DMS153 (cell line): ENCODE measurements at places on chromosomes 2 and 18.

GRCh38 chr18:33201509-33201926, 239.0 kb downstream of the CCDC178 start:
- no peak for DNase-seq

DNA sequence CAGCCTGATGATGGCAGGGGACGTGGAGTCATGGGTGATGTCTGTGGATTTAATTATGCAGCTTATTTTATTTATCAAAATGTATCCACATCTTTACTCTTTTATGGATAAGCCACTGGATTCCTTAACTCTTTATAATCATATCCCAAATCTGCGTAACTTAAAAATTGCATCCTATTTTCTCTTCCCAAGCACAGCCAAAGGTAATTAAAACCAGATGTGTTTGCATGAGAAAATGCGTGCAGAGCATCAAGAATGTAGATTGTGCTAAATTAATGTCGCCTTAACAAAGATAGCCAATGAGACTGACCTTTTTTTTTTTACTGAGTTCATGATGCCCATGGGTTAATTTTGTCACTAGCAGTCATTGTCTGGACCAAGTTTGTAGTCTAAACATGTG, 10.0 kb downstream of the SH3RF3 start:
- no peak for DNase-seq

DNA sequence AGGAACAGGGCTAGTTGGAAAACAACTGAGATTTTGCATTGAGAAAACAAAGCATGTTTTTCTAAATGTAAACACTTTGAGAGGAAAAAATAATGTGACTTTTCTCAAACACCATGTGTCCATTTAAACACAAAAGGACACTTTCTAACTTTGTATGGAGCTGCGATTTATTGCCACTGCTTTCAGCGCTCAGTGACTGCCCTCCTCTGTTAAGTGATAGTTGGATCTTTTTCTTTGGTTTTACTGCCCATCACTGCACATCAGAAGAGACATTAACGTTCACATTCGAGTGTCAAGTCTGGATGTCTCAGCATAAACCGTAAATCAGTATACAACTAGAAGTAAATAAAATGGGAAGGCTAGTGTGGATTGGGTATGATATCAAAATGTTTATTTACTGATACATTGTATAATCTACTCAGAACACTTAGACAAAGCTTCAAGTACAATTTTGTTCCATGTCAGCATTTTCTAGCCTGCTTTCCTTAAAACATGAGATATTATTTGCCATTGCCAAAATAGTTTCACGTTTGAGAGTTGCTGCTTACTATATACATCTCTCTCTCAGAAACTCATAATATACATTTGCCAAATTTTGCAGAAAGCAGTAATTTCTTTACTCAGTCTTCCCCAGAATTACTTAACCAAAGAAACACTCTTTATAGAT, 237.6 kb downstream of the IKZF2 start:
- DNase-seq = no peak

DNA sequence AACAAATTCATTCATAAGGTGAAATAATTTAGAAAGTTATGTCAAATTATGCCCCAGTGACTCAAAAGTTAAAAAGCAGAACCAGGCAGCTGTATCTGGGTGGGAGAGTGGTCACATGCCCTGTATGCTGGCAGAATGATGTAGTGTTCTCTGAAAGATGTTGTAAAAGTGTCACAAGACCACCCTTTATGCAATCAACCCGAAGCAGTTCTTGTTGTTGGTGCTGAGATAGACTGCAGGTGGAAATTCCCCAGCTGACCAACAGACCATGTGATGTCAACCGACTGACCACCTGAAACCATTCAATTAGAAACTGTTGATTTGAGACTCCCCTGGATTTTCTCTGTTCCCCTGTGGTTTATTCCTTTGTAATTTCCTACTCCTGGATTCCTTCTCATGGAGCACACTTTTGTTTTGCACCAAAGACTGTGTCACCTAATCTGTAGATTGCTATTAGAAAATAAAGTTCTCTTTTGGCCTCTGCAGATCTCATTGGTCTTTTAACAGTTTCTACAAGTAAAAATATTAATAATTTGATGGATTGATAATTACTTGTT, 1341.3 kb upstream of the LRRTM1 start:
- no peak for DNase-seq

GRCh38 chr18:13401404-13401803, 182.8 kb downstream of the LDLRAD4 start:
- DNase-seq = no peak

- no peak for DNase-seq
Measured at GRCh38 chr2:133685636-133686215, 117.5 kb upstream of the NCKAP5 start.

- DNase-seq = no peak
Measured at GRCh38 chr2:64205415-64205814, 61.2 kb upstream of the PELI1 start.

DNA sequence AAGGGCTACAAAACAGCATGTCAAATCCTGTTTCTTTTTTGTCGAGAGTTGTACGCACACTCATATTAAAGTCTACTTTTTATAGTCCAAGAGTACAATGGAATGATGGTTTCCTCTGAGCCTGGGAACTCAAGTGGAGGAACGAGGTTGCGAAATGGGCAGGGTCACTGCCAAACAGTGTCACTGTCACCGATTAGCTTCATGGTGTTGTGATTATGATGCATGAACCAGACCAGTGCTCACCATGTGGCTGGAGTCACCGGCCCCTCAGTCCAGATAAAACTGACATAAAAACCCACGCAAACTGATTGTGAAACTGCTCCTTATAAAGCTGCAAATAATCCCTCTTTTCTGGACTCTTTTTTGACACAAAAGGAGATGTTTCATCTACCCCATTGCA, 122.0 kb downstream of the COPS8 start:
- no peak for DNase-seq

DNA sequence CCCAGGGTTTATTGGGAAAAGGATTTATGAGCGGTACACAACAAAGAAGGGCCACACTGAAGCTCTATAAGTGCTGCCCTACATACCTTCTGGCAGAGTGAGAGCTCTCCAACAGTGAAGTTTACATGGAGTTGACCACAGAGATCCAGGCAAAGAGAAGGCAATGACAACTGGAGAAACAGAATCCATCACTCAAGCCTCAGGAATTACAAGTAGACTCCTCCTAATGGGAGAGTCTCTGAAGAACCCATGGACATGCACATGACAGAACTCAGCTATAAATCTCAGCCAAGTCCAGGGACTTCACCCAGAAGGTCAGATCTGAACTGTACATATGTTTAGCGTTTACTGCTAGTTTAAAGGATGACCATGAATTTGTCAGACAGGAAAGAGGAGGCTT, 164.7 kb downstream of the DNAH7 start:
- no peak for DNase-seq

GRCh38 chr2:20122864-20123263, 71.4 kb upstream of the LAPTM4A start:
- no peak for DNase-seq

- no peak for DNase-seq
Measured at GRCh38 chr2:194610297-194610696, 1046.7 kb upstream of the SLC39A10 start.

DNA sequence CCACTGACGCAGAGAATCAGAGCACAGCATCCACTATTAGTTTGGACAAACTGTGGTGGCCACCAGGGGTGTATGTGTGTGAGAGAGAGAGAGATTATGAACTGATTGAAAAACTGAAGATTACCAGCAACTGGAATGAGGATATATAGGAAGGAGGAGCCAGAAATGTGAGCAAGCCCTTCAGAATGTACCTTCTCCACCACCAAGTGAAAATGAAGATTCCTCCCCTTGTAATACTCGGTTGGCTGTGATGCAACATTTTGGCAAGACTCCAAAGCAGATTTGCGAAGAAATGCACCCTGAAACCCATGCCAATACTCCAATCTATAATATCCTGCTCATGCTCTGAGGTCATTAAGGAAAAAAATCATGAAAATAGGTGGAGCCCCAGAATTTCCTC, 121.2 kb upstream of the SLC35G4 start:
- no peak for DNase-seq

DNA sequence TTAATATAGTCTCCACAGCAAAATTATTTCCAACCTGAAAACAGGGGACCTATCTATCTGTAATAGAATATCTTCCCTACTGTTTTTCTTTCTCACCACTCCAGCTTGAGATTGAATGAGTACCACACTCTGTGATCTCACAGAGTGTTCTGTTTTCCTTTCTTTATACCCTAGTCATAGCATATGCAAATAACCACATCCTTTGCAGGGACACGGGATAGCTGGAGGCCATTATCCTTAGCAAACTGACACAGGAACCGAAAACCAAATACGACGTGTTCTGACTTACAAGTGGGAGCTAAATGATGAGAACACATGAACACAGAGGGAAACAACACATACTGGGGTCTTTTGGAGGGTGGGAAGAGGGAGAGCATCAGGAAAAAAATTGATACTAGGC, 224.7 kb downstream of the SLC8A1 start:
- DNase-seq = no peak

DNA sequence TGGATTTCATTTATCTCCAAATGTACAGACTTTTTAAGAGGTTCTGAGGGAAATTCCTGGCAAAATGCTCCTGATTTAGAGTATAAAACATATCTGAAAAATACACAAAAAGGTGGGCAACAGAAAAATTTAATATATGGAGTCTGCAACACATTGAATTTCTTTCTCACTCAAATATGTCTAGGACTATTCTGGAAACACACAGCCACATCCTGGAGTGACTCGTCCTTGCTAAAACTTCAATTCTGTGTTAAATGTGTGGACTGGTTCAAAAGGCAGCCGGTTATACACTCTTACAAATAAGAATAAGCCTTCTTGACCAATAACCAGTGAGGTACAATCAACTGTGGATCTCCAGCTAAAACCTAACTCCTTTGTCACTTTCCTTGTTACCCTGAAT, 44.1 kb upstream of the RND3 start:
- DNase-seq = no peak

DNA sequence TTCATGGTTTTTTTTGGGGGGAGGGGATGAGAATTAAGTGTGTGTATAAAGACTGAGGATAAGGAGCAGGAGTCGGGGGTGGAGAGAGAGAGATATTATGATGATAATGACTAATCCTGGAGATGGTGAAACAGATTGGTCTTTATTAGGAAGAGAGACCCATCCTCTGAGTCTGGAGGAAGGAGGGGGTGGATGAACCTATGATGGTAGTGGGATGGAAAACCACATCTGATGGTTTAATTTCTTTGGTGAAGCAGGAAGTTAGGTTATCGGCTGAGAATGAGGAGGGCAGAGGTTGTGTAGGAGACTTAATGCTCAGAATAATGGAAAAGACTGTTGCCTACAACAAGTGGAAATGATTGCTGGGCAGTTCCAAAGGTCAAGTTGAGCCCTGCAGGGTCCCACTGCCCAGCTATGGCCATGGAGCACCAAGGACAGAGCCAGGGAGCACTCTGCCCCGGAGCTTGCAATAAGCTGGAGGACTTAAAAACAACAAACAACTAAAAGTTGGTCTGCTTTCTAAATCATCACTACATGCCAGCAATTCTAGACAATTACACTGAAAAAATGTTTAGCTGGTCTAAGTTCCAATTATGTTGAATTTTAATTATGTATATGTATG, 7.9 kb downstream of the SLC16A14 start:
- DNase-seq = no peak

GRCh38 chr2:188969236-188969635, 4.9 kb upstream of the COL3A1 start:
- DNase-seq = no peak

DNA sequence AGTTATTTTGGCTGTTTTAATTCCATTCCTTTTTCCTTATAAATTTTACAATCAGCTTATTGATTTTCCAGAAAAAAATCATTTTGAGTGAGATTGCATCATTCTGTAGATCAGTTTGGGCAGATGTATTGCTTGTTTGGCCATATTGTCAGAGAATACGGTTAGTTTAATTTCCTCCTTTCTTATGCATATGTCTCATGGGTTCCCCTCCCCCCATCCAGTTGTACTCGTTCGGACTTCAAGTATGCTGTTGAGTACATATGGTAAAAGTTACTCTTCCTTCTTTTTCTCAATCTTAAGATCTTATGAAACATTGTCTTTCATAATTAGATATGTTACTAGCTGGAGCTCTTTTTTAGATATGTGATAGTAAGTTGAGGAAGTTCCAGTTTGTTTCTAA, 131.2 kb upstream of the TTC27 start:
- DNase-seq = no peak

DNA sequence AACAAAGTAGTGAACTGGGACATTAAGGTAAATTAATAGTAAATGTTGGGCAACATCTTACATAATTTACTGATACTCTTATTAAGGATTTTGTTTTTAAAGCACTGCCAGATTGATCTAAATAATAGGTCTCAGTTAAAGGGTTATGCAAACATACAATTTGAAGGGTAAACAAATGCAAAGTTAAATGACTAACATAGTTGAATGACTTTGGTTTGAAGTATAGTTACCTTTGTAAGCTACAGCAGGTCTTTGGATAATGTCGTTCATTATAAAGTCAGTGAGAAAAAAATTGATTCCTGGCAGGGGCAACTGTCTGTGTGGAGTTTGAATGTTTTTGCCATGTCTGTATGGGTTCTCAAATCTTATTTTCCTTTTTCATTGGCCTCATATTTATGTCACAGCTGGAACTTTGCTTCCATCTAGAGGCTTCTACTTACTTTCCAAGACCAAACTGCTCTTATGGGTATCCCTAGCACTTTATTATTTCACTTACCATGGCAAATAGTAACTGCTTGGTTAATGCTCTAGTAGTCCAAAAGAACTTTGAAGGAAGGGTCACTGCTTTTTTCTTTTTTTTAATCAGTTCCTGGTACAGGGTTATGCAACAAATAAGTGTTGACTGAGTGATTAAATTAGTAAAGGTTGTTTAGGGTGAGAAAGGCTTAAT, 107.8 kb downstream of the NBEAL1 start:
- DNase-seq = peak; percentile 12

GRCh38 chr2:71749671-71750101, 296.3 kb downstream of the DYSF start:
- peak; percentile 27 for DNase-seq

DNA sequence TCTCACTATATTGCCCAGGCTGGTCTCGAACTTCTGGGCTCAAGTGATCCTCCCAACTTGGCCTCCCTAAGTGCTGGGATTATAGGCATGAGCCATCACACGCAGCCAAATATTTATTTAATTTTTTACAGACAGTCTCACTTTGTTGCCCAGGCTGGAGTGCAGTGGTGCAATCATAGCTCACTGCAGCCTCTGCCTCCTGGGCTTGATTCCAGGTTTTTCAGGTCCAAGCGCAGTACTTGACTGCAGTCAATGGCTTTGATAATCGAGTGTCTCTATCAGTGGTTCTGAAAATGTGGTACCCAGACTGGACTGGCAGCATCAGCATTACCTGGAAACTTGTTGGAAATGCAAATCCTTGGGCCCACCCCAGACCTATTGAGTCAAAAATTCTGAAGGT, 63.1 kb downstream of the PLB1 start:
- DNase-seq = no peak

- DNase-seq = no peak
Measured at GRCh38 chr18:45168866-45169600, 446.2 kb upstream of the SLC14A2 start.

- no peak for DNase-seq
Measured at GRCh38 chr2:155842103-155842502, 490.4 kb downstream of the NR4A2 start.

DNA sequence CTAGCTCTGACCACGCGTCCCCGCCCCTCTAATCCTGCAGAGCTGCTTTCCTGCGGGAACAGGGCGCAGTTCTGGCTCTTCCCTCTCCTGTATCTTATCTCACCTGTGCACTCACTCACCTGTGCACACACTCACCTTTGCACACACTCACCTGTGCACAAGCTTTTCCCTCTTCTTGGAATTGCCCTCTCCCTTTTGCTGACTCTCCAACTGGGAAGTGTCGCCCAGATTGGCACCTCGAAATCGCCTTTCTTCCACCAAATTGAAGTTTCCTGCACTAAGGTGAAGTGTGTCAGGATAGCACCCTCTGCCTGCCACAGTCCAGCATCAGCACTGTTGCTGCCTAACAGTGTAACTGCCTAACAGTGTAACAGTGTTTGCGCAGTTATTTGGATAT, 566 bp upstream of the CMPK2 start:
- DNase-seq = peak; percentile 8
